Renal cortex interstitium (tissue), 15 donors: ENCODE measurements at places on chromosomes 5 and 9.

GRCh38 chr5:84227236-84227635 lies 157.4 kb downstream of the EDIL3 start:
- no peak for DNase-seq

- no peak for DNase-seq
Measured at GRCh38 chr9:81320909-81321482, 368.4 kb downstream of the TLE1 start.

- no peak for DNase-seq
Measured at GRCh38 chr9:36874261-36874660, 159.8 kb downstream of the PAX5 start.

- peak; percentile 61 for DNase-seq
Measured at GRCh38 chr5:50667023-50667652, 701 bp downstream of the PARP8 start.

GRCh38 chr9:69044240-69045219 lies 9.0 kb downstream of the FXN start:
- no peak for DNase-seq

- DNase-seq, result no peak
Measured at GRCh38 chr9:113454914-113455761, 8.4 kb upstream of the RGS3 start.

DNA sequence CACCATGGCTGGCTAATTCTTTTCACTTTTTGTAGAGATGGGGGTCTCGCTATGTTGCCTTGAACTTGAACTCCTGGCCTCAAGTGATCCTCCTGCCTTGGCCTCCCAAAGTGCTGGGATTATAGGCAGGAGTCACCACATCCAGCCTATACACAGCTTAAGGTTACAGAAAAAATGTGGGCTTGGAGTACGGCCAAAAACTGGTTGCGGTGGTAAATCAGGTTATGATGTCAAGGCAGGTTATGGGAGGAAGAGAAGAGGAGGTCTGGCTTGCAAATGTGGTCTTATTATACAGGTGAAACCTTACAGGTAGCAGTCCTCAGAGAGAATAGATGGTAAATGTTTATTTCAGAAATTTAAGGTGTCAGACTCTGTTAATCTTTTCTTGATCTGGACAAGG lies 30.7 kb upstream of the SYK start:
- DNase-seq, result no peak

DNA sequence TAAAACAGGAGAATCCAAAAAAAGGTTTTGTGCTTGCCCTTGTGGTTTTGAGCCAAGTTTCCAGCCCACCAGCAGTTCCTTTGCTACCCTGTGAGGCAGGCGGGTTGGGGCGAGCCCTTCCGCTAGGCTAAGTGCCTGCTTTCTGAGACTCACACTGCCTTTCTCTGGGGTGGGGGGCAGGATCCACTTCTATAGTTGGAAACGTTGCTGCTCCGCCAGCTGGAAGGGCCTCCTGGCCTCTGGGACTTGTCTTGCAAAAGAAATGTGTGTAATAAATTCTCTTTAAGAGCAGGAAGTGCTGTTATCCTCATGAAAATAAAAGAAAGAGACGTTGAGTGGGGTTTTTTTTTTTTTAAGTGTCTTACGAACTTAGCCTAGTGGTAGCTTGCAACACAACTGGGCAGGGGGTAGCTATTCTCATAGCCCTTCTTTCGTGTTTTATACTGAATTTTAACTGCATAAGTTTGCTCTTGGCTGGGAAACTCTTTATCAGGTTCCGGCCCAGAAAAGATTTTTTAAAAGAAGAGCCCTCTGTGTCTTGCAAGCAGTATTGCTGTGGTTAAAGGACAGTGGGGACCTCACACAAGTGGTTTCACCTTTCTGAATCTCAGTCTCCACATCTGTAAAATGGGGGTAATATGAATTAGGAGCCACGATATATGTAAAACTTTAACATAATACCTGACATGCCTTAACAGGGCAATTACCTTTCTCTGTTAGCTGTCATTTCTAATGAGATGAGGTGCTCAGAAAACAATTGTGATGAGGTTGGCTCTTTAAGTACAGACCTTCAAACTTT lies 19.8 kb downstream of the JADE2 start:
- DNase-seq, result no peak

DNA sequence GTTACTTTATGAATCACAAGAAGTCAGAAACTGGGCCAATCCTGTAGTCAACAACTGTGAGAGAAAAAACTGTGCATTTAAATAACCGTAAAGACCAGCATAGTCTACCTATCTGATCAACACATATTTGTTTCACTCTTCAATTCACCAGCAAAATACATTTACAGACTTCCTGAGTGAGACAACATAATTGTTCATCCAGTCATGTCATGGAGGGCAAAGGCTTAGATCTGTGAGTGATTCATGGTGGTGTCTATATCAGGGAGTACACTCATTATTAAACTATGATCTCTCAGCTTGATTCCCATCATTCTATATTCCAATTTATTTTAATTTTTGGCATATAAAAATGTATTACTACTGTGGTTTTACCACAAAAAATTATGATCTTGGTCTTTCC lies 694.6 kb downstream of the DNAH5 start:
- DNase-seq, result no peak

DNA sequence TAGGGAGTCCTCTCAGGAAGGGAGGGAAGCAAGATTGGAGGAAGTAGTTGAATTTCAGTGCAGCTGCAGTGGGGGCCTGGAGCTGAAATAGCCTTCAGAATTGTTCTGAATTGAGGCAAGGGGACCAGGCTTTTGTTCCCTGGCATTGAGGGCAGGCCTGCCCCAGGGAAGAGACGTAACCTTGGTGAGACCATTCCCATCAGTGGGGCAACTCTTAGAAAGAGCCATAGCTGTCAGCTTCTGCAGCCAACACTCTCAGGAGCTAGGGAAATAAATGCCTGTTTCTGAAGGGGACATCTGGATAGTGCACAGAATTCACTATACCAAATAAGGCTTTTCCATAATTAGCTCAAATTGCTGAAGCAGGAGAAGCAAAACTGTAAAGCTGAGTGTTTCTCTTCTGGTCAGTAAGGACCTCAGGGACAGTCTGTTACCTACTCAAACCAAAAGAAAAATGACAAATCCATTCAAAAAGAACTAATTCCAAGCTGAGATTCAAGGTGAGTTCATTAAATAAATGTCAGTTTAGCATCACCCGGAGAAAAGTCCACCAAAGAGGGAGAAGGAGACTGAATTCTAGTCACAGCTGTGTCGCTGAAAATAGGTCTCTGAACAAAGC lies 44.0 kb downstream of the LYRM7 start:
- no peak for DNase-seq

- no peak for DNase-seq
Measured at GRCh38 chr9:96318921-96319565, 17.1 kb upstream of the HSD17B3 start.

- DNase-seq, result no peak
Measured at GRCh38 chr5:30839956-30840355, 353.5 kb upstream of the CDH6 start.

DNA sequence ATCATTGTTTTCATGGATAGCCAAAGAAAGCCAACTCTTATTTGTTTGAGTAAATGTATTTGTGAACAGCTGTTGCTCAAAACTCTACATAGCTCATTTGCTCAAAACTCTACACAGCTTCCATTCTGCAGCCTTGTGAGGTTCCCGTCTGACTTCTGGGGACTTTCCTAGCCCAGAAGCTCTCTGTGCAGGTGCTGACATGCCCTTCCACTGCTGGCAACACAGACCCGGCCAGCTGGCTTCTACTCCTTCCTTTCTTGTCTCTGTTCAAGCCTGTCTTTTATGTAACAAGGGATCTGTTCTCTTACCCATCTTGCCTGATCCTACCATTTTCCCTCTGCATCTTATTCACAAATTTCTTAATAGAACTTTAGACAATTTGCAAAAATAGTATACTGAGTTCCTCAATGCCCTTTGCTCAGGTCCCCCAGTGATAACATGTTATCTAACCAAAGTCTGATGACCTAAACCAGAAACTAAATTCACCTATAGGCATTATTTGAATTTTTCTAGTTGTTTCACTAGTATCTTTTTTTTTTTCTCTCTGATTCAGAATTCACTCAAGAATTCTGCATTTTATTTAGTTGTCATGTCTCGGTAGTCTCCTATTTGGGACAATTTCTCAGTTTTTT lies 556.5 kb upstream of the SEMA6A start:
- DNase-seq, result no peak

GRCh38 chr5:16983022-16983639 lies 47.0 kb upstream of the MYO10 start:
- peak; percentile 20 for DNase-seq

DNA sequence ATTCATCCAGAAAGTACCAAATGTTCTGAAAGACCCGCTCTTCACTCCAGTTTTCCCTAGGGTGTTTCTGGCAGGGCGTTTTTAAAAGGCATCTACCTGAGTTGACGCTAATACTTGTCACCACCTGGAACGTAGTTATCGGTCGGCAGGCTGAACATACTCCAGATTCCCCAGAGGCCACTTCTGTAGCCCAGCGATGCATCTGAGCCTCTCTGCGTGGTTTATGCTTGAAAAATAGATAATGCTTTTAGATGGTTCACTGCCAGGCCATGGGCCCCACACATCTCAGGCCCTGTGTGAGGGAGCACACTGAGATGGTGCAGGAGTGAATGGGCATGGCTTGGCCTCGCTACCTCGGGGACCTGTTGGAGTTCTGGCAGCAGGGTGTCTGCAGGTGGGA lies 33.0 kb upstream of the NCS1 start:
- DNase-seq, result no peak

DNA sequence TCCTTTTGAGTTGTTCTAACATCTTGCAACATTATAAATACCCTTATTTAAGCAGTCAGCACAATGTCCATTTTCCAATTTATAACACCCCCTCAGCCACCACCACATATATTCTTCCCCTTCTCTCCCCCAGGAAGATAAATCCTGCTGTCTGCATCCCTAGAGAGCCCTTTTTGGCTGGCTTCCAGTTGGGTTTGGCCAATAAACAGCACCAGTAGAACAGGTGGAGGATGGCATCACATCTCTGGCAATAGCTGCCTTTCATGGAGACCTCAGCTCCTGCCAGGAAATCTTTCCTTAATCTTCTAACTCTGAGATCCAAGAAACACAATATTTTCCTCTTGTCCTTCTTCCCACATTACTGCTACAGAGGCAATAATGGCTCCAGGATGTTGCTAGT lies 53.7 kb downstream of the TRIM36 start:
- no peak for DNase-seq

DNA sequence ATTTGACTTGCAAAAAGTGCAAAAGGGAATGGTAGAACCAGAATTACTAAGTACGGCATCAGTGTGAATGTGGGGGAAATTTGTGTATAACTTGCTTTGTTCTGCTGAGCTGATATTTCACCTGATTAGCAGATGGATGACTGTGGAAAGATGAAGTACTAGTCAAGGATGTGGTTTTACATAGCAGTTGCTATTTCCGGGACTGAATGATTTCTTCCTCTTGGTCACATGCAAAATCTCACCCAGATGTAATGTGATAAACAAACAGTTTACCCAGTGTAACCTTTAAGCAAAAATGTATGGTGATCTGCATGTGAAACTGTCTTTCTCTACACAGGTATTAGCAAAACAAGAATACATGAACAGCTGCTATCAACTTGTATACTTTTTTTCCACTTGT lies 46.1 kb downstream of the DCP2 start:
- DNase-seq, result no peak

GRCh38 chr5:107529618-107530017 lies 141.1 kb downstream of the EFNA5 start:
- DNase-seq, result no peak

- no peak for DNase-seq
Measured at GRCh38 chr5:76855961-76856360, 6.1 kb downstream of the S100Z start.

GRCh38 chr9:35935261-35935660 lies 22.7 kb downstream of the OR2S2 start:
- DNase-seq, result no peak

GRCh38 chr9:99167119-99167518 lies 54.6 kb downstream of the ALG2 start:
- no peak for DNase-seq

- no peak for DNase-seq
Measured at GRCh38 chr5:58191443-58191842, 268.4 kb downstream of the PLK2 start.

DNA sequence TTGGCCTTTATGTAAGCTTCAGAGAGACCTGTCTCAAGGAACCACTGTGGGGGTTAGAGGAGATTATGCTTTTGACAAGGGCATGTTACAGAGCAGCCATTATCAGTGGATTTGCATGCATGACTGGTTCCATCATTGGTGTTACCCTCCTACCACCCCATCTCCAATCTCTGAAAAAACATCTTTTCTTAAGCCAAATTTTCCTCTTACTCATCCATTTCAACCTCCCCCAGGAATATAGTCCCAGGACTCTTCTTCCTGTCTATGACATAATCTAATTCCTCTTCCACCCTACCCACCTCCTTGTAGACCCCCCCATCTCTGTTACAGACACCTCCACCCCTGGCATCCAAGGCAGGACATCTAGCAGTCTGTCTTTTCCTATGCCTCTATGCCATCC lies 33.1 kb upstream of the ADRB2 start:
- DNase-seq, result no peak

DNA sequence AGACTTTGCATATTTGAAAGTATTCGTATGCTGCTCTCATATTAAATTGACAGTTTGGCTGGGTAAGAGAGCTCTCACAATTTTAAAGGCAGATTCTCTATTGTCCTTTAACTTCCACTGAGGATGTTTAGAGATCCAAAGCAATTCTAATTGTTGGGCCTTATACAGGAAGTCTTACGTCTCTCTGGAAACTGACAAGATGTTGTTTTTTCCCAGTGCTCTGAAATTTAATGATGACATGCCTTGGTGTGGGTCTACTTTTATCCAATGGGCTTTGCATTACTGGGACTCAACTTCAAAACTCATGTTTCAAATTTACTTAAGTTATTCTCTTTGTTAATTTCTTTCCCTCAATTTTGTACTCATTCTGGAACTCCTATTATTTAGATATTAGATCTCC lies 191.5 kb downstream of the SNX18 start:
- DNase-seq, result no peak

DNA sequence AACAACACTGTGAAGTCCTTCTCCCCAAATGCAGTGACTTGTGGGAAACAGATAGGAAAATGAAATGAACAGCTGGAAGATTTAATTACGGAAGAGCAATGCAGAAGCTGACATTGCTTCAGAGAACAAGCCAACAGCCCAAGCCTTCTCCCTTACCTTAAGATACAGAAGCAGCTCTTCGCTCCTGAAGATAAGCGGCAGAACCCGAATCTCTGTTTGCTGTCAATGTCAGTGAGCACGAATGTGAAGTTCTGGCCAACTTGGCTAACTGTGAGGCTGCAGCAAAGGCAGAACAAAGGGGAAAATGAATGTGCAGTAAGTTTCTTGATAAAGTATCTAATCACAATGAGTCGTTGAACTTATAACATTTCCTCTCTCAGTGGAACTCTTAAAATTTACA lies 172.4 kb downstream of the DENND1A start:
- DNase-seq, result no peak

DNA sequence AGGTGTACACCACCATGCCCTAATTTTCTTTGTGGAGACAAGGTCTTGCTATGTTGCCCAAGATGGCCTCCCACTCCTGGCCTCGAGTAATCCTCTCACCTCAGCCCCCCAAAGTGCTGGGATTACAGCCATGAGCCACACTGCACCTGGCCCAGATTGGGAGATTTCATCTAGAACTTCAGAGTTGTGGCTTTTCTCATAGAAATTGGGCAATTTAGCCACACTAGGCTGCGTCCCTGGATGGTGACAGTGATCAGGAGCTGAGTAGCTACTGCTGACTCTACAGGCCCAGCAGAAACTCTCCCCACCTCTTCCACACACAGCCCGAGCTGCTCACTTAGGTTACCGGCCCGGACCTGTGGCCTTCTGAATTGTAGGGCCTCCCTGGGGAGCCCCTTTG lies 7.7 kb downstream of the PFN3 start:
- DNase-seq, result no peak

GRCh38 chr9:134860510-134860909 lies 20.1 kb upstream of the FCN2 start:
- DNase-seq, result no peak
